Left cardiac atrium (tissue), 4 donors: ENCODE measurements at places on chromosomes 1 and 21. TPM values are rescaled to one million over a fixed set of nuclear protein-coding genes. Genes with fewer than 3 reads are reported as not detected.

GRCh38 chr1:89724369-89725010 is 91.6 kb downstream of the LRRC8C start:
- peak; percentile 45 for DNase-seq

The PIK3R3 gene
- total RNA-seq: 50.9 TPM

The ANKRD35 gene
- total RNA-seq: 2.0 TPM

The GABRD gene
- total RNA-seq: not detected
